Naive thymus-derived CD4-positive, alpha-beta T cell (primary cell): ENCODE measurements at places on chromosomes 1 and 21. TPM values are rescaled to one million over a fixed set of nuclear protein-coding genes. Genes with fewer than 3 reads are reported as not detected.

ERVH48-1 gene
- total RNA-seq: 0.65 TPM

GRCh38 chr21:38614558-38614957, 116.3 kb upstream of the ERG start:
- no peak for DNase-seq
- H3K4me3 ChIP-seq: no peak overlapping the region
- no peak overlapping the region for H3K27ac ChIP-seq
- H3K4me1 ChIP-seq: no peaks in the 10 kb centered on the region

- H3K4me1 ChIP-seq: peaks cover 28% of the 10 kb centered on the region
- H3K27ac ChIP-seq: peak overlapping the region; percentile 97
- H3K36me3 ChIP-seq: no peaks in the 10 kb centered on the region
- DNase-seq: peak; percentile 49
These were observed 674 bp downstream of the BCL10 start for GRCh38 chr1:85275701-85276214.

DNASE2B gene
- total RNA-seq: not detected

OSCP1 gene
- 0.65 TPM for total RNA-seq

C1orf116 gene
- total RNA-seq: not detected

DNA sequence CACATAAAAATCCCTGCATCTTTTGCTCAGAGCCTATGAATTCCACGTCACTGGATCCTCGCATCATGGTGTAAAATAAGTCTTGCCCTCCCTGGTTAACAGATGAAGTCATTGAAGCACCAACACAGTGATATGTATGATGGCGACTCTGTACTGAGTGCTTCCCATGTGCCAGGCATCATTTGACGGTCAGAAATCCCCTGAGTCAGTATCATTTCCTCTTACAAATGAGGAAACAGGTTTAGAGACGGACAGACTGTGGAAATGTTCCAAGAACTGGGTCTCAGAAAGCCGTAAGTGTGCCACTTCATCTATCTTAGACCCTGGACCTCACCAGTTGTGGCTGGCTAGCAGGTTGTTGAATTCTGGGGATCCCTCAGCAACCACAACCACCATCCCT, 5.1 kb upstream of the OLFML2B start:
- H3K36me3 ChIP-seq: no peaks in the 10 kb centered on the region
- DNase-seq: no peak
- H3K27ac ChIP-seq: no peak overlapping the region
- H3K27me3 ChIP-seq: peaks cover 3% of the 10 kb centered on the region
- no peaks in the 10 kb centered on the region for H3K4me1 ChIP-seq
- no peak overlapping the region for H3K4me3 ChIP-seq

- H3K4me3 ChIP-seq: no peak overlapping the region
- DNase-seq: no peak
- no peaks in the 10 kb centered on the region for H3K4me1 ChIP-seq
- no peaks in the 10 kb centered on the region for H3K36me3 ChIP-seq
- no peak overlapping the region for H3K27ac ChIP-seq
These were observed 1256.6 kb upstream of the B3GALT2 start for GRCh38 chr1:194442901-194443575.

GRCh38 chr1:164569866-164570265, 10.9 kb downstream of the PBX1 start:
- H3K27me3 ChIP-seq: no peaks in the 10 kb centered on the region
- H3K4me1 ChIP-seq: no peaks in the 10 kb centered on the region
- H3K4me3 ChIP-seq: no peak overlapping the region
- DNase-seq: no peak
- no peaks in the 10 kb centered on the region for H3K36me3 ChIP-seq

PLA2G5 gene
- not detected for total RNA-seq

GRCh38 chr21:33696465-33696864, 54.2 kb downstream of the ITSN1 start:
- no peaks in the 10 kb centered on the region for H3K4me1 ChIP-seq
- no peak for DNase-seq
- H3K27me3 ChIP-seq: no peaks in the 10 kb centered on the region
- no peaks in the 10 kb centered on the region for H3K36me3 ChIP-seq

DNA sequence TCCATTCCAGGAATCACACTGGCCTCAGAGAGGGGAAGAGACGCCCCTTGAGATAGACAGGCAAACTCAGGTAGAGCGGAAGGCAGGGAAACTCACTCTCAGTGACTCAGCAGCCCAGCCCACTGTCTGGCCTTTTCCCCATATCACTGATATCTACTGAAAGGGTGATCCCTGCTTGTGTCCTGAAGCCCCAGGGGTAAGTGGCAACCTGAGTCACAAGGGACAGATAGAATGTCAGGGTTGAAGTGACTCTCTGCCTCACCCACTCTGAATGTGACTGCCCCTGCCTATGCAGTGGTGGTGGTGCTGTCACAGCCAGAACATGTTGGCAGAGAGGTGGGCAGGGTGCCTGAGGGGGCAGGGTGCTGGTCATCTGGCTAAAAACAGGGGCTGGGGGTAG, 157.5 kb upstream of the FGGY start:
- H3K27ac ChIP-seq: no peak overlapping the region
- no peaks in the 10 kb centered on the region for H3K27me3 ChIP-seq
- DNase-seq: no peak
- no peaks in the 10 kb centered on the region for H3K4me1 ChIP-seq

CYP4X1 gene
- total RNA-seq: not detected

ATF6 gene
- 27.2 TPM for total RNA-seq

GRCh38 chr1:59026472-59026948, 242.7 kb upstream of the JUN start:
- no peak overlapping the region for H3K4me3 ChIP-seq
- no peak for DNase-seq
- H3K4me1 ChIP-seq: no peaks in the 10 kb centered on the region
- H3K27ac ChIP-seq: no peak overlapping the region
- H3K27me3 ChIP-seq: no peaks in the 10 kb centered on the region

GUCA2A gene
- not detected in 2 replicates for total RNA-seq

- no peaks in the 10 kb centered on the region for H3K4me1 ChIP-seq
- no peaks in the 10 kb centered on the region for H3K36me3 ChIP-seq
- H3K27ac ChIP-seq: no peak overlapping the region
- no peak for DNase-seq
- H3K4me3 ChIP-seq: no peak overlapping the region
These were observed 667.6 kb upstream of the NCAM2 start for GRCh38 chr21:20330652-20331051.

NECTIN4 gene
- not detected for total RNA-seq

DNA sequence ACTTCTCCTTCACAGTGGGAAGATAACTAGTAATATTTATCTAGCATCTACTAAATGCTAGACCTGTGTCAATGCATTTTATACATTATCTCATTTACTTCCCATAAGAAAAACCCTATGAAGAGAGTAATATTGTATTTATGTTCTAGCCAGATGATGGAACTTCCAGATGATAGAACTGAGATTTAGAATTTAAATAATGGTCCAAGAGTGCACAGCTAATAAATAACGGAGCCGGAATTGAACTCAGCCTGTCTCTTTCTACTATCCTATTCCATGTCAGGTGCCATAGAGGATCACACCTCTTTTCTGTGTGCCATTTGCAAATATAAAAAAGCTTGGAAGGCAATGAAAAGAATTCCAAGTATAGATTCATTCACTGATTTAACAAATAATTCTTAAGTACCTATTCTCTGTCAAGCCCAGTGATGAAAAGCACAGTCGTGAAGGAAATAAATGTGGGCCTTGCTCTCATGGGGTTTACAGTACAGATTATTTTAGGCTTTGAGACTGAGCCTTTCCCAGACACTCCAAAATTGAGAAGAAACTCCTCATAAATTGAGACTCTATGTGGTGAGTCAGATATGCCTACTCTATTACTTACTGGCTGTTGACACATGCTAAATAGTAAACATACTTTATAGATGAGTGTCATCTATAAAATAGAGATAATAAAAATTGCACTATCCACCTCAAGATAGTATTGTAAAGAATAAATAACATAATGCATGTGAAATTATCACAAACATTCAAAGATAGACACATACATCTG, 378.0 kb upstream of the PRMT6 start:
- H3K27ac ChIP-seq: no peak overlapping the region
- no peak for DNase-seq
- no peaks in the 10 kb centered on the region for H3K36me3 ChIP-seq

SLFNL1 gene
- total RNA-seq: 1.1 TPM

DNA sequence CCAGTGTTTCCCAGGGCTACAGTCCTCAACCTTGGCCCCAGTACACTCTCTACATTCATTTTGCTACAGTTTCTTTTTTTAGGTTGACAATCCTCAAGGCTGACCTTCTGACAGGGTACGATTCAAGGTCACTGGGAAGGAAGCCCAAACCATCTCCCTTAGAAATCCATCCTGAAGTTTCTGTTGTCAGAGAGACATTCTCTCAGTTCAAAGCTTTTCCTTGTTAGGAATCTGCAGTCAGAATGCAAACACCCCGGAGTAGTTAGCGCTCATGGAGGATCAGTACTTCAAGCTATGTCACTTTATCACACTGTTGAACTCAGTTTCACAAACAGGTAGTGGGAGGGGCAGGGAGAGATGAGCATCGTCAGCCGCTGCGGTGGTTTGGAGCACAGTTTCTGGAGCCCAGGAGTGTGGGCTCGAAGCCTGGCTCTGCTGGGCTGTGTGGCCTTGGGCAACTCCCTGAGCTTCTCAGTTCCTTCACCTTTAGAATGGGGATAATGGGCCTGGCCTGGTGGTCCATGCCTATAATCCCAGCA, 4.2 kb downstream of the SLC2A5 start:
- no peaks in the 10 kb centered on the region for H3K4me1 ChIP-seq
- H3K36me3 ChIP-seq: no peaks in the 10 kb centered on the region
- no peak for DNase-seq
- H3K27ac ChIP-seq: no peak overlapping the region
- H3K4me3 ChIP-seq: no peak overlapping the region

DNA sequence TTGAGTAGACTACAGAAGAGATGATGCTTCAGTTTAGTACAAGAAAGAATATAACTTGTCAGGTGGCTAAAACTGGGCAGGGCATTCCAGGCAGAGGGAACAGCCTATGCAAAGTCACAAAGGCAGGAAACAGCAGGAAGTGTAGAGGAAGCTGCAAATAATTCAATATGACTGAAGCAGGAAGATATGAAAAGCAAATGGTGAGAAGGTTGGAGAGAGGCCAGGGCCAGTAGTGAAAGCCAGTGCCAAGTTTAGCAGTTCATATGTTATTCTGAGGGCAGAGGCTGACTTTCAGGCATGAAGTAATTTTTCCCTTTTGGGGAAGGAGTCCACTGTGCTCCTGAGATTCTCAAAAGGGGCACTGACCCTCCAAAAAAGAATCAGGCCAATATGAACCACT, 8.0 kb upstream of the YBX1 start:
- no peak for DNase-seq
- no peak overlapping the region for H3K4me3 ChIP-seq
- H3K4me1 ChIP-seq: no peaks in the 10 kb centered on the region
- H3K27me3 ChIP-seq: no peaks in the 10 kb centered on the region

GRCh38 chr1:239817276-239817675, 274.4 kb upstream of the FMN2 start:
- no peak for DNase-seq
- H3K4me1 ChIP-seq: no peaks in the 10 kb centered on the region
- H3K36me3 ChIP-seq: no peaks in the 10 kb centered on the region
- no peaks in the 10 kb centered on the region for H3K27me3 ChIP-seq
- H3K27ac ChIP-seq: no peak overlapping the region

KRTAP19-1 gene
- total RNA-seq: not detected in 2 replicates

DNA sequence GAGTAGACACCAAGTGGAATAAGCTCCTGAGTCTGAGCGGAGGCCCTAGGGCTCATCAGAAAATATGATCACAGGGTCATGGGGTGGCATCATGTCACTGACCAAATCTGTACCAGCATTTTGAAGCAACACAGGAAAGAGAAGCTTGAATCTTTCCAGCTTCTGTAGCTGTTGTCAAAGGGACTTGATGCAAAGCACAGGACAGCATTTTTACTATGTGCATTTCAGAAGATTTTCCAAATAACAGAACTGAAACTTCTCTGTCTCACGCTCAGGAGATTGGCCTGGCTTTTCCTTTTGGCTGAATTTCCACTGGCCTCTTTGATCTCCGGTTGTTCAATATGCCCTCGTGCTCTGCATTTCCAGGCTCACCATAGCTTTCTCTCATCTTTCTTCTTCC, 127.2 kb upstream of the ATP1B1 start:
- H3K27ac ChIP-seq: no peak overlapping the region
- H3K27me3 ChIP-seq: no peaks in the 10 kb centered on the region
- DNase-seq: no peak
- H3K4me1 ChIP-seq: no peaks in the 10 kb centered on the region
- no peaks in the 10 kb centered on the region for H3K36me3 ChIP-seq

DNA sequence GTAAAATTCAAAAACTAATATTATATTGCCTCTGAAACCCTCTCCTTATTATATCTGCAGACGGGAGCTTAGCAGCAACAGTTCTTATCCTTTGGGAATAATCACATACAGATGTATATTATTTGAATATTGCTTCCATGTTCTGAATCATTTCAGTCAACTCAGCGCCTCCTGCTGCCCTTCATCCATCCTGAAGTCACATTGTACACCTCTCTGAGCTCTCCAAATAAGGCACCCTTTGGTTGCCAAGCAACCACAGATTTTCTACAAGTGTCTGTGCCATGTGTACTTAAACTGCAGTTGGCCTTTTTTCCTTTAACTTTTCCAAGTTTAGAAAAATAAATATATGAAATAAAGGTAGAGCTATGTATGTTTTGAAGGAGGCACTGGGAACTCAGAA, 384.3 kb downstream of the LRRIQ3 start:
- no peak for DNase-seq
- no peaks in the 10 kb centered on the region for H3K27me3 ChIP-seq
- no peaks in the 10 kb centered on the region for H3K4me1 ChIP-seq

DNA sequence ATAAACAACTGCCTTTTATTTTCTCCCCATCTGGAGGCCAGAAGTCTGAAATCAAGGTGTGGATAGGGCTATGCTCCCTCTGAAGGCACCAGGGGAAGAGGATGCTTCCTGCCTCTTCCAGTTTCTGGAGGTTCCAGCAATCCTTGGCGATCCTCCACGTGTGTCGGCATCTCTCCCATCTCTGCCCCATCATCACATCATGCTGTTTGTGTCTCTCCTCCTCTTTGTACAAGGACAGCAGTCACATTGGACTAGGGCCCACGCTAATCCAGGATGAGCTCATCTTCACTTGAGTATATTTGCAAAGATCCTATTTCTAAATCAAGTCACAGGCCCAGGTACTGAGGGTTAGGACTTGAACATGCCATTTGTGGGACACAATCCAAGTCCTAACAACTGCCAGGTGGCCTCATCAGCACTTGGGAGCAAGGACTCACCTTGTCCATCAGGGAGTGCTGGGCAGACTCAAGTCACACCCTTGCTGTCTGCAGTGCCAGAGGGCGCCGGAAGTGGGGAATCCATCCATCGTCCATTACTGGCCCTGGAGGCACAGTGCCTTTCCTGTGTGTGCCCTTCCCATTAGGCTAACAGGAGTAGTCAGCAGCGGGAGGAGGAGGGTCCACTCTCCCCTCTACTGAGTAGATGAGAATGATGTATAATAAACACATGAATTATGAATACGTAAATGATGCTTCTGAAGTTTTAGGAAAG, 185.4 kb upstream of the AJAP1 start:
- H3K36me3 ChIP-seq: no peaks in the 10 kb centered on the region
- H3K27ac ChIP-seq: no peak overlapping the region
- no peak overlapping the region for H3K4me3 ChIP-seq
- no peaks in the 10 kb centered on the region for H3K27me3 ChIP-seq
